ENCODE measurements at places on chromosomes 2 and 18.

DNA sequence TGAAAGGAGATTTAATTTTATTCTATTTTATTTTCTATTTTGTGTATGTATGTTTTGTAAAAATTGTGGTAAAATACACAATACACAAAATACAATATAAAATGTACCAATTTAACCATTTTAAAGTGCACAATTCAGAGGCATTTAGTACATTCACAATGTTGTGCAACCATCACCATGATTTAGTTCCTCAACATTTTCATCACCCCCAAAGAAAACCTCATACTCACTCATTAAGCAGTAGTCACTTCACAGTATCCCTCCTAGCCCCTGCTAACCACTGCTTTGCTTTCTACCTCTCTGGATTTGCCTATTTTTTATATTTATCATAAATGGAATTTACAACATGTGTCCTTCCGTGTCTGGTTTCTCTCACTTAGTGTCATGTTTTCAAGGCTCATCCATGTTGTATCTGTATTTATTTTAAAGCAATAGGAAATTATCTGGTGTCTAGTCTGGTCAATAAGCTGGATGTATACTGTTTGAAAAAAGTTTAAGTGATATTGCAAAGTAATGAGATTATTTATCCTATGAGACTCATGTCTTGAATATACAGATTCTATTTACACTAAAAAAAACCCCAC lies 77.9 kb upstream of the GLS start:
- no peak for DNase-seq

- DNase-seq = no peak
Observed at GRCh38 chr18:13895505-13896033, 19.8 kb downstream of the MC2R start.

DNA sequence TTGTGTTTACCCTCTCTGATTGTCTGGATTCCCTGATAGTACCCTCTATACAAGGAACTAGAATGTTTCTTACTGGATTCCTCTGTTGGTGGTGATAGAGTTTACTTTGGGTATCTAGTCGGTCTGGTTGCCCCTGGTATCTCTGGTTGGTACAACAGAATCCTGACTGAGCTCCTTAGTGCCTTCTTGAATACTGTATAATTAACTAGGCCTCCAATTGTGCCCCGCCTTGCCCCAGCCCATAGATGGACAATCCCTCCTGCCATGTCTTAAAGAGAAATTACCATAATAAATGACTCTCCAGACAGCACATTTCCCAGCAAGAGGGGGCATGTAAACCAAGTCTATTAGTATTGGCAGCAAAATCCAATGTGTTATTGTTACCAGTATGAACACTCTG lies 2.3 kb downstream of the SCN1A start:
- DNase-seq = no peak

- no peak for DNase-seq
Observed at GRCh38 chr2:208103616-208104015, 20.7 kb downstream of the CRYGD start.

DNA sequence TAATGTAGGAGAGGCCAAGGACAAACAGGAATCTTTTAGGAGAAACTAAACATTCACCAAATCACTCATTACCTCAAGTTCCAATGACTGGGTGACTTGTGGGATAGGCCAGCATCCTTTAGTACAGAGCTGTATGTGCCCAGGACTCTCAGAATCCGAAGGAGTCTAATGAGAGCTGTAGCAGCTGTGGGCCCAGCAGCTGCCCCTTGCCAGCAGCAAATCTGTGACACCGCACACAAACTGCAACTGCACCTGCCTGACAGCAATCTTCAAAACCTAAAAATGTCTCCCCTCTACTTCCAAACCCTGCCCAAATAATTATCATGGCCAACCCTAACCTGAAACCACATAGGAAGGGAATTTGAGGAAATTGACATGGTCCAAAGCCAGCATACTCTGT lies 44.5 kb upstream of the ACVR2A start:
- DNase-seq = no peak

DNA sequence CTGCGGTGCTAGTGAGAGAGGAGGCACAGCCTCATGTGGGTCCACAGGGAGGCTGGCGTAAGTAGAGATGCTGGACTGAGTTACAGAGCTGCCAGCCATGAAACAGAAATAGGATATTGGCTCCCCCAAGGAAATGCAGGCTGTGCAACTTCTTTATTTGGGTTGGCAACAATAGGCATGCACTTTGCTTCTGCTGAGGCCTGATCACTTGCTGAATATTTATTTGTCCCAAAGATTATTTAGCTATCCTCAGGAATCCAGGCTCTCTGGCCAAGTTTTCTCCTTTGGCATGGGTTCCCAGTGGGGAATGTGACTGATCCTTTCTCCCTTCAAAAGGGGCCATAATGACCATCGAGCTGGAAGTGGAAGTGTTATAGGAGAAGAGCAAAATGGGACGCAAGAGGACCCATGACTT lies 60.0 kb downstream of the MAPK4 start:
- DNase-seq = no peak

DNA sequence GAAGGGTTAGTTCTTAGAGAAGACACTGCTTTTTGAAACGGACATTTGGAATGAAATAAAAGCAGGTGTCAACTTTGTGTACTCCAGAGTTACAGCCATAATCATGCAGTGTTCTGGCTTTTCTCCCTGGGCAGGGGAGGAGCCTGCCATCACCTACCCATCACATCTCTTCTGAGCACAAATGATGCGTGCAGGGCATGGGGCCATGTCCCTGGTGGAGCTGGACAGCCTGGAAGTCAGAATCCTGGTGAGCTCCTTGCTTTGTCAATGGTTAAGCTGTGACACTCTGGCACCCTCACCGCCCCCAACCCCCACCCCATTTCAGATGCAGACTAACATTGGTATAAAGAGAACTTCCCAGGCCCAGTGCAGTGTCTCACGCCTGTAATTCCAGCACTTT lies 53.1 kb downstream of the PDCL3 start:
- DNase-seq = no peak

DNA sequence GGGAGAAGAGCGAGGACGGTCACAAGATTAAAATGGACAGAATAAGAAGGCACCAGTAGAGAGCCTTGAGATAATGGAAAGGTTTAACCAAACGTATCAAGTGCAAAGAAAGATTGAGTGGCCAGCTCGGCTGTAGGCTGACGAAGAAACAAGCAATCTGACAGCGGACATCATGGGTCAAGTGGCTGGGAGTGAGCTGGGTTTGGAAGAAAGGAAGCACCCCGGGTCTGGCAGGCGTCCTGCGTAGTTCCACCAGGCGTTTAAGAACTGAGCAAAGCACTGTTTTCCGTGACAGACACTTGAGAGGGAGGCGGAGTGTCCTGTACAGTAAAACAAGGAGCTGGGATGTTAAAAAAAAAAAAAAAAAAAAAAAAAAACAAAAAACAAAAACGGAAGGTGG lies 27.1 kb downstream of the DAPL1 start:
- DNase-seq = no peak

DNA sequence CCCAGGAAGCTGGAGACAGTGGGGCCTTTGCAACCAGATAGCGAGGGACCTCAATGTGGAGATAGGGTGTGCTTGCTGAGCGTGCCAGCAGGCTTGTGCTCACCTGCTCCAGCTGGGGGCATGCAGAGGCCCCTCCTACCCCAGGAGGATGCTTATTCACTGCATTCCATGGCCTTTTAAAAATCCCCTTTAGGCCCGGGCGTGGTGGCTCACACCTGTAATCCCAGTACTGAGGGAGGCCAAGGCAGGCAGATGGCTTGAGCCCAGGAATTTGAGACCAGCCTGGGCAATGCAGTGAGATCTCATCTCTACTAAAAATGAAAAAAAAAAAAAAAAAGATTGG lies 54.5 kb downstream of the ODC1 start:
- no peak for DNase-seq
